ENCODE measurements at places on chromosomes 4 and X.

DNA sequence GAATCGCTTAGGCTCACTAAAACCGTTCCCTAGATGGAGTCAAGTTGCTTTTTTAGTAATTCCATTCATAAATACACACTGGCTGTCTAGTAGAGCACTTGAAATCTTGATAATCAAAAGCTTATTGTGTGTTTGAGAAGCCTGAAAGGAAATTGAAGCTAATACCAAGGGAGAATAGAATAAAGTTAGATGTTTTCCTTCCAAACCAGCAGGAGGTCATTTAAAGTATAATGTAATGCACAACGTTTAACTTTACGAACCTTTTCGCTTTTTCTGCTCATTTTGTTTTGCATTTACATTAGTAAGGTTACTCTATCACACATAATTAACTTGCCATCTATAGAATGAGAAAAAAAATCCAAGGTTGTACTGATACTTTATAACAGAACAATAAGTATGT lies 440.9 kb downstream of the NKX6-1 start:
- DNase-seq, result no peak

GRCh38 chr4:188016754-188017153 lies 21.2 kb downstream of the ZFP42 start:
- DNase-seq, result no peak

DNA sequence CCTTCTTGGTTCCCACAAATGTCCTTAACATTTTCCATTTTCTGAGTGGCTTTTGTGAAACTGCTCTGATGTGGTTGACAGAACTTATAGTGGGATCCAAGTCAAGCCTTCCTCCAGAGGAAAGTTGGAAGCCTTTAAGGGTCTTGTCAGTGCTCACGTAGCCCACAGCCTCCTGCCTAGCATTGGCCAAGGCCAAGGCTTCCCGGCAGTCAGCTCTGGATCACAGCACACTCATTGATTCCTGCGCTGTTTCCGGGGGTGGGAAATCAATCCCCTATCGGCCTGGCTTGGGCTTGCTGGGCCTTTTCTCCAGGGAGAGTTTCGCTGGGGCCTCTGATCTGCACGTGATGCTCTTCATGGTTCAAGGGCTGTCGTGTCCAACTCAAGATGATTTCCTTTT lies 76.1 kb downstream of the SLC9A6 start:
- DNase-seq, result no peak

GRCh38 chrX:31333165-31333831 lies 261.5 kb upstream of the FTHL17 start:
- no peak for DNase-seq

GRCh38 chr4:169665046-169665737 lies 44.8 kb downstream of the CLCN3 start:
- no peak for DNase-seq

GRCh38 chr4:174122705-174123104 lies 160.8 kb downstream of the FBXO8 start:
- DNase-seq, result no peak

GRCh38 chr4:54228056-54228527 lies 1.0 kb upstream of the PDGFRA start:
- peak; percentile 39 for DNase-seq

DNA sequence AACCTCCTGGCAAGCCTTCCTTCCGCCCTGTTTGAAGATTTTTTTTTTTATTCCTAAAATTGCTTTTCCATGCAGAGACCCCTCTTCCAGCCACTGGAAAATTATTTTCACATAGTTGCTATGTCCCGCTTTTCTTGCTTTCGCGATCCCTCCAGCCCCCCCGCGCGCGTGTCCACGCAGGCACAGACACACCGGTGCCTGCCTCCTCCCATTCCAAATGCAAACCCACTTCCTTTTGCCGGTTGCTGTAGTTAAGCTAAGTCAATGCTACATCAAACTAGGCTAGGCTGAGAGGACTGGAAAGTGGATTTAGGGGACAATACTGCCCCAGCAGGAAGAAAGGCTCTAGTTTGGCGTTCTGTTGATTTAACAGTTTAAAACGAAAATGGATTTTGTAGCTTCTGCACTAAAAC lies 111.0 kb downstream of the DHX15 start:
- DNase-seq, result no peak

DNA sequence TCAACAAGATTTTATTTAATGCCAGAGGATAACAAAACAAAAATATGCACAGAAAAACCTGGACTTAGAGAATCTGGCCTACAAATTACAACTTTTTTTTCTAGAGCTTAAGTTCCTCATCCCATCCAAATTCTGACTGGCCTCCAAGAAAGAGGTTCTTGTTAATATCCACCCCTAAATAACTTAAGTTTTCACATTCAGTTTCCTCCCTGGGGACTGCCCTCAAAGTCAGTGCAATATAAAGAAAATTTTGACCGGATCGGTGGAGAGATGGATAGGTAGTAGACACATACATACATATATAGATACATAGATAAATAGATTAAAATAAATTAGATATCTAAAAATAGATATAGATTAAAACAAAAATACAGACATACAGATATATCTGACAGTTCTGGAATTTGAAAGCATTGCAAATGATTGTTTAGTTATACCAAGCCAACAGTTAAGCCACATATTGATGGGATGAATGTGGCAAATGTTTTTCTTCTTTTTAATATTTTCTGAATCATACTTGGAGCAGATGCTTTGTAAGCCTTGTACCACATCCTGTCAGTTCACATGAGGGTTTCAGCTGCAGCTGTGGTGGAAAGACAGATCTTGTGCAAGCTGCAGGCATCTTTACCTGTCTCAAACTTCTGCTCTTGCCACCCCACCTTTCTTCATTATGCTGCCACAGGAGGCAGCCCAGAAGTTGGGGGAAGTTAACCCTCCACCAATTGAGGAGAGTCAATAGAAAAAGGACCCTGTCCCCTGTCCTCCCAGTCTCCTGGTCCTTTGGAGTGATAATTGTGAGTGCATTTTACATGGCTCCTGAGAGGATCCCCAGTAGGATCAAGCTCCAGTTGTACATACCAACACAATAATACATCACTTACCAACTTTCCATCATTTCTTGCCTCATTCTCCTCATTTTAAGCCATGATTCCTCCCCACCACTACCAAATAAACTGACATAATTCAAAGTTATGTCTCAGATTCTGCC lies 58.5 kb upstream of the PRDM8 start:
- DNase-seq, result no peak

DNA sequence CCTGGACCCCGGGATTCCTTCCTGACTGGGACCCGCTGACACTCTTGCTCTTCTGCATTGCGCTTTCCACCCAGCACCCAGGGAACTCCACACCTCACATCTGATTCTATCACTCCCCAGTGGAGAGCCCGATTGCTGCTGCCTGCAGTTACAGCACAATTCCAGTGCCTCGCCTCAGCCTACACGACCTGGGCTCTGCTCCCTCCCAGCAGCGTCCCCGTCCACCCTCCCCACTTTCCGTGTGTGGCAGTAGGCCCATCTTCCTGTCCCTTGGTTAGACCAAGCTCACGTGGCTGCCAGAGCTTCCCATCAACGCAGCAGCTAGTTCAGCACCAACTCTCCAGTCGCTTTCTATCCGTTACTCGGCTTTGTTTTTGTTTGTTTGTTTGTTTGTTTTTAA lies 66.6 kb upstream of the SORBS2 start:
- DNase-seq, result no peak

DNA sequence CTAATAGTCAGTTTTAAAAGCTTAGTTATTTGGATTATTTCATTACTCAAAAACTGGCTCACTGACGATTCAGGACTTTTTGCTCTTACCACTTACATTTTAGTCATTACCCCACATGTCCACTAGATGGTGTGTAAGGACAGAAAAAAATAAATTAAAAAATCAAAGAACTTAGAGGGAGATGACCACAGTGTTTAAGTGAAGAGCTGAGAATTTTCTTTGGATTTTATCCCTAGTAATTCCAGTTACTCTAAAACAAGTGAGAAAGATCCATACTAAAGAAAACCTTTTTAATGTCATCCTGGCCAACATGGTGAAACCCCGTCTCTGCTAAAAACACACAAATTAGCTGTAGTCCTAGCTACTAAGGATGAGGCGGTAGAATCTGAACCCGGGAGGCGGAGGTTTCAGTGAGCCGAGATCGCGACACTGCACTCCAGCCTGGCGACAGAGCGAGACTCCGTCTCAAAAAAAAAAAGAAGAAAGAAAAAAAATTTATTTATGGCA lies 26.4 kb upstream of the TMPRSS11B start:
- DNase-seq, result peak; percentile 15

- DNase-seq, result no peak
Observed at GRCh38 chr4:155597933-155598451, 68.7 kb upstream of the GUCY1A1 start.

DNA sequence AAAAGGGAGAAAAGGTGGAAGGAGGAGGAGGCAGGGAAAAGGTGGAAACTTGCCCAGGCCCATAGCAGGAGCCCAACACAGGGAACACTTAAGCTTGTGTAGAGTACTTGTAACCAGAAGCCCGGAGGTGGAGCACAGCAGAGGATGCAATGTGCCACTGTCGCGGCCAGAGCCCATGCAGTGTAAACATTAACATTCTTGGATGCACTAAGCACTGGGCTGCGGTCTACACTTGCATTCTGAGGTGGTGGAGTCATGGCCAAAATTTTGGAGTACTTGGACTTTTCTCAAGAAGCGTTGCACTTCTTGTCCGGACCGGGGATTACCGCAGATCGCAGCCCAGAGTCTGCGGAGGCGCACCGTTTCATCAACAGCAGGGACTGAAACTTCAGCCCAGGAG lies 4.5 kb upstream of the RHOXF1 start:
- no peak for DNase-seq

- DNase-seq, result no peak
Observed at GRCh38 chr4:177696438-177696966, 254.3 kb upstream of the AGA start.

DNA sequence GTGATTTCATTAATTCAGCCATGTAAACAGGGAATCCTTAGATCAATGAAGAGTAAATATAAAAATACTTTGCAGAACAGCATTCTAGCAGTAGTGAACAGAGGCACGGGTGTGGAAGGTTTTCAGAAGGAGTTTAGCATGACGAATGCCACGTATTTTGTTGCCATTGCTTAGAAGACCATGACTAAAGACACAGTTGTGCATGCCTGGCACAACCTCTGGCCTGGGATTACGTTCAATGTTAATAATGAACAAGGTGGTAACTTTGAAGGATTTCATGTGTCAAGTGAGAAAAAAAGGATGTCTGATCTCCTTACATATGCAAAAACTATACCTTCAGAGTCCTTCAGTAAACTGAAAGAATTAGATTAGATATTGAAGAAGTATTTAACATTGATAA lies 171.9 kb downstream of the MAGEB5 start:
- DNase-seq, result no peak

DNA sequence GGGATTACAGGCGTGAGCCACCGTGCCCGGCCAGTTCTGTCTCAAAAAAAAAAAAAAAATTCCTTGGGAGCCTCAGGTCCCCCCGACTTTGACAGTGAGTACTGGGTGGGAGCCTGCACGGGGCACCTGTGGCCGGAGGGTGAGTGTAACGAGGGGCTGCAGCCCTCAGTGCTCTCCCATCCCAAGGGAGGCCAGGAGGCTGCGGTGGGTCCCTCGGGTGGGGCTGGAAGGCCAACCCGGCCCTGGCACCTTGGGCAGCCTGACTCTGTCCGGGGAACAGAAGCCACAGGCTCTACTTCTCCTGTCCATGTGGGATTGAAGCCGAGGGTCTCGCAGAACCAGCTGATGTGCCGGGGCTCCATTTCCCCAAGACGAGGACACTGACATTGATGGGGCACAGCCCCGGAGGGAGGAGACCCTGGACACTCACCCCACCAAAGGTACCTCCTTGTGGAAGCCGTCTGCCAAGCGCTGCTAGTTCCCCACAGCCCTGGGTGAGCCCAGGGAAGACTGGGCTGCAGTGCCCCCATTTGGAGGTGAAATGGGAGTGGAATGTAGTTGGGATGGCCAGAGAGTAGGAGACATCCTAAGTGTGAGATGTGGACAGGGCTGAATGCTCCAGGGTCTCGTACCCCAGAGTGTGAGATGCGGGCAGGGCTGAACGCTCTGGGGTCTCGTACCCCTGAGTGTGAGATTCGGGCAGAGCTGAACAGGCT lies 2.3 kb upstream of the SLC26A1 start:
- DNase-seq, result no peak

GRCh38 chr4:3721186-3721585 lies 45.0 kb upstream of the ADRA2C start:
- DNase-seq, result no peak

DNA sequence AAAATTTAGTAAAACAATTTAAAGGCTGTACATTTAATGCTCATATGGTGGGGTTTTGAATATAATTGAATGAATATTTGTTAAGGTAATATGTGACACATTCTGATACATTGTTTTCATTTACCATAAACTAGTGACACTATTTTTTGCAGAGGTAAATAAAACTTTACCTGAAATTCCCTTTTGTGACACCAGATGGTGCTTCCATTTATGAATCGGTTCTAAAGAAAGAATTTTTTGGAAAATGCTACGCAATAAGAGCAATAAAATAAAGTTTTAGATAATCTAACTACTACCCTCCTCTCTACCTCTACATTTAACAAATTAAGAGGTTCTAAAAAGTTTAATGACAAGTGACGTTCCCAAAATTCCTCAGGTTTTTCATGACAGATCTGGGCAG lies 448.9 kb downstream of the MAGEB5 start:
- no peak for DNase-seq

DNA sequence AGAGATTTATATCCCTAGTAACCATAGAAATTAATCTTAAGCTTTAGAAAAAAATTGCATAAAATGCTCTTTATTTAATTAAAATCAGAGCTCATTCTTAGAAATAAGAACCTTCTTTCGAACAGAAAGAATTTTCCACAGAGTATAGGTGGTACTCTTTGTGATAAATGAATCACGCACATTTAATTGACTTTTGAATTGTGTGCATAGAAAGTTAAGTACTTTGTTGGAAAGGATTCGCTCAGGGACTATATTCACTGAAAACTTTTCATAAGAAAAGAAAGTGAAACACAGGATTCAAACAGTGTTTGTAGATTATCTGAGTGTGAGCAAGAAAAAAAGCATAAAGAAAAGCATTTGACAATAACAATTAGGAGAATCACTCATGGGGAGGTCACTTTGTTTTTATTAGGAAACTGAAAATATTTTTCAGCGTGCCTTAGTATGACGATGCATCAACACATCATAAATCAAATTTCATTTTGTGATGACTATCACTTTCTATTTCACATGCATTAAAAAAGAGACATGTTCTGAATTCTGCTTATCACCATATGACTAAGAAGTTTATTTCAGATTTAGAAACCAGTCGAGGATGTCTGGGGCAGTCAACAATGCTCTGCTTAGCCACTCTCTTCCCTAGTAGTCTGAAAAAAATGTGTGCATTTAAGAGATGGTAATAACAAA lies 49.5 kb downstream of the STX18 start:
- no peak for DNase-seq

GRCh38 chr4:152462047-152462446 lies 73.8 kb downstream of the FBXW7 start:
- no peak for DNase-seq
